Lung (tissue), 17 donors: ENCODE measurements at places on chromosomes 3 and 15. TPM values are rescaled to one million over a fixed set of nuclear protein-coding genes. Genes with fewer than 3 reads are reported as not detected.

GRCh38 chr3:171218069-171218468, 191.5 kb upstream of the SLC2A2 start:
- no peak overlapping the region for H3K27ac ChIP-seq
- H3K36me3 ChIP-seq, result no peaks in the 10 kb centered on the region
- no peaks in the 10 kb centered on the region for H3K27me3 ChIP-seq

DNA sequence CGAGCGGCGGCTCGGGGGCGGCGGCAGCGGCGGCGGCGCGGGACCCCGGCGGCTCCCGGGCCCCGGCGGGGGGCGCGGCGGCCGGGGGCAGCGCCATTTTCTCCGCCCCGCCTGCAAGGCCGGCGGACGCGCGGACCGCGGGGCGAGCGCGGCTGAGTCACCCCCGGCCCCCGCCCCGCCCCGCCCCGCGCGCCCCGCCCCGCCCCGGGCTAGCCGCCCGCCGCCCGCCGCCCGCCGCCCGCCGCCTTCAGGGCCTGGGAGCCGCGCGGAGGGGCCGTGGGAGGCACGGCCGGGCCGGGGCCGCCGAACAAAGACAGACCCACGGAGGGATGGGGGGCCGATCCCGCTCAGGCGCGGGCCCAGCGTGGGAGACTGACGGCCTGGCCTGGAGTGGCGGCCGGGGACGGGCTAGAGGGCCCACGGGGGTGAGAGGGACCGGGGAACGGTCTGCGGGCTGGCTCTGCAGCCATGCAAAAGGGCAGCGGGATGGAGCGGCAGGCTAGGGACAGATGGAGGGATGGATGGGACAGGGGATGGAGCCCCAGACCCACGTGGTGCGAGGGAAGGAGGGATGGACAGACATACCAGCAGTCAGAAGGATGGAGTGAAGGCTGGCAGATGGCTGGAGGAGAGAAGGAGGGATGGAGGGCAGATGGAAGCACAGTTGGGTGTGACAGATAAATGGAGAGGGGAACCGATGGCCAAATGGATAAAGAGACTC, at the start of gene EIF4E3:
EIF4E3 (minus strand) TSS at position 132 of the 721 bp plus-strand sequence; CDS start at position 97, 35 bp downstream.
- peaks cover 5% of the 10 kb centered on the region for H3K4me1 ChIP-seq
- H3K27ac ChIP-seq, result peak within 1 kb of the TSS; percentile 91
- DNase-seq, result peak; percentile 36

GRCh38 chr3:82261637-82262036, 500.2 kb upstream of the GBE1 start:
- no peak for DNase-seq
- no peak overlapping the region for H3K4me3 ChIP-seq
- H3K27me3 ChIP-seq, result no peaks in the 10 kb centered on the region
- H3K36me3 ChIP-seq, result no peaks in the 10 kb centered on the region

DNA sequence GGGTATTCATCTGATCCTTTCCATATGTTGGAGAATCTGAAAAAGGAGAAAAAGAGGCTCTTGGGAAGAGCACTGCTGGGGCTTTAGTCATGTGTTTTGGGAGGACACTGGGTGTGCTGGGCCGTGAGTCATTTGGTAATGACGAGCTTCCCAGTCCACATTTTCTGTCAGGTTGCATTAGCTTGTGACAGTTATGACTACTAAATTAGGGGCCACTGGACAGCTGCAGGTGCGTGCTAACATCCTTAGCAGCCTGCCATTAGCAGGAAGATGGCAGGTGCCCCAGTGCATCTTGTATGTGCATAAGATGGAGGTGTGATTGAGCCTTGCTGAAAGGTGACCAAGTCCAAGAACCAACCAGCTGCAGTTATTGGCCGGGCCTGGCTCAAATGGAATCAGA, 242.4 kb downstream of the RYR3 start:
- no peak overlapping the region for H3K4me3 ChIP-seq
- no peak overlapping the region for H3K27ac ChIP-seq
- no peaks in the 10 kb centered on the region for H3K4me1 ChIP-seq
- H3K36me3 ChIP-seq, result no peaks in the 10 kb centered on the region

- no peak overlapping the region for H3K4me3 ChIP-seq
- no peaks in the 10 kb centered on the region for H3K36me3 ChIP-seq
- no peaks in the 10 kb centered on the region for H3K27me3 ChIP-seq
- DNase-seq, result no peak
- H3K27ac ChIP-seq, result no peak overlapping the region
These were observed 918.4 kb downstream of the MCTP2 start for GRCh38 chr15:95149771-95150170.

DNA sequence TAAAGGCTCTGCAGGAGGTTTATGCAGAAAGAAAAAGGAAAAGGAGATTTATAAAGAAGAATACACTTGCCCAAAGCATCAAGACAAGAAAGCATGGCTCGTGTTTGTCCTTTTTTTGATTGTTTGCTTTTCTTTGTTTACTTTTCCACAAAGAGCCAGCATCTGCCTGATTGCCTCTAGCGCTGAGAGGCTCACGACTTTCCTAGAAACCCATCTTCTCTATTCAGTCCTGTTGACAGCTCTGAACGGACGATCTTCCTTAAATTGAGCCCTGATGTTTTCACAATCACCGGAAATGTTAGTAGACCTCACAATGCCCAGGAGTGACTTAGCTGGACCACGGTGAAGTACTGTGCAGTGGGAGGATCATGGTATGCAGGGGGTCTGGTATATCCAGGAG, 12.4 kb downstream of the GP5 start:
- no peaks in the 10 kb centered on the region for H3K36me3 ChIP-seq
- no peaks in the 10 kb centered on the region for H3K4me1 ChIP-seq
- no peak overlapping the region for H3K4me3 ChIP-seq
- no peak overlapping the region for H3K27ac ChIP-seq
- DNase-seq, result no peak
- H3K27me3 ChIP-seq, result no peaks in the 10 kb centered on the region

DNA sequence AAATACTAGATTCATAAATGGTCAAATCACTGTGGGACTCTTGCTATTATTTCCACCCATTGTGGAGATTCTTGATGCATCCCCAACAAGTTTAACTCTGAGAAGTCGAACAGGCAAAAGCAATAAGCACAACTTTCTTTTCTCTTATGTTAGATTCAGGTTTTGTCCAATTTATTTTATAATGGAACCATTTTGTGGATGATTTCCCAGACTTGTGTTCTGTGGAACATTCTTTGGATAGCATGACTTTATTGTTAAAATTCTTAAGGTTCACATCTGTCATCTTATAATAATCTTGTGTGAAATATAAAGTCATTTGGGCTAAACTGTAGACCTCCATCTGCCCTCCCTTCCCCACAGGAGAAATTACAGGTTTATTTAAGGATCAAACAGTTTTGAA, 213.7 kb downstream of the LPP start:
- no peak overlapping the region for H3K4me3 ChIP-seq
- H3K27ac ChIP-seq, result peak overlapping the region; percentile 21
- H3K4me1 ChIP-seq, result no peaks in the 10 kb centered on the region
- H3K27me3 ChIP-seq, result no peaks in the 10 kb centered on the region
- H3K36me3 ChIP-seq, result no peaks in the 10 kb centered on the region

- no peak for DNase-seq
- H3K4me1 ChIP-seq, result no peaks in the 10 kb centered on the region
- no peaks in the 10 kb centered on the region for H3K27me3 ChIP-seq
- H3K36me3 ChIP-seq, result no peaks in the 10 kb centered on the region
These were observed 328.4 kb upstream of the RARB start for GRCh38 chr3:25099666-25100065.

- H3K36me3 ChIP-seq, result no peaks in the 10 kb centered on the region
- DNase-seq, result peak; percentile 59
- no peak overlapping the region for H3K4me3 ChIP-seq
- no peaks in the 10 kb centered on the region for H3K4me1 ChIP-seq
These were observed 19.7 kb downstream of the DAPK2 start for GRCh38 chr15:64026591-64026990.

DNA sequence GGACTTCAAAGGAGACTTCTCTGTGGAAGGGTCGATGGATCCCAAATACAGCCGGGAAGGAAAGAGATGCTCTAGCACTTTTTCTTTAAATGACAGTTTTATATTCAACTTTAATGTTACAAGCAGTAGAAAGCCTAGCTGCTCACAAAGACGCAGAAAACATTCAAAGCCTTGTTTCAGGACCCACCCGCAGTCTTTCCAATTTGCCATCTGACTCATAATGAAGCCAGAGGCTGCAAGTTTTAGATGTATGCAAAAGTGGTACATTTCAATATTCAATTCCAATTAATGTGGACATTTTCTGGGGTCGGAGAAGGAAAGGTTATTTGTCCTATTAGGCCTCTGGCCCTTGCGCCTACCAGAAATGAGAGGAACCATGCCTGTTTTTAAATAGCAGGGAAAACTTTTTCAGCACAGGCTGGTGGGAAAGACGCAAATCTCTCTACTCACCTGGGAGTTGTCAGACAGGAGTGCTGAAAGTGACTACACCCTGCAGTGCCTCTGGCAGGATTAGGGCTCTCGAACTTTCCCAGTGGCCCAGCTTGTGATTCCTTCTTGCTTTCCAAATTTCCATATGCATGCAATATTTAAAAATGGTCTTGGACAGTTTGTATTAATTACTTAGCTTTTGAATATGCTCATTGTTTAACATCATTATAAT, 117.4 kb upstream of the MBNL1 start:
- H3K27me3 ChIP-seq, result no peaks in the 10 kb centered on the region
- H3K4me3 ChIP-seq, result no peak overlapping the region
- H3K36me3 ChIP-seq, result no peaks in the 10 kb centered on the region
- DNase-seq, result no peak
- H3K4me1 ChIP-seq, result no peaks in the 10 kb centered on the region

- peaks cover 25% of the 10 kb centered on the region for H3K4me1 ChIP-seq
- peak overlapping the region; percentile 82 for H3K27ac ChIP-seq
- H3K36me3 ChIP-seq, result peaks cover 4% of the 10 kb centered on the region
- H3K4me3 ChIP-seq, result no peak overlapping the region
These were observed 49.1 kb upstream of the RAB6B start for GRCh38 chr3:133944641-133945380.

DNA sequence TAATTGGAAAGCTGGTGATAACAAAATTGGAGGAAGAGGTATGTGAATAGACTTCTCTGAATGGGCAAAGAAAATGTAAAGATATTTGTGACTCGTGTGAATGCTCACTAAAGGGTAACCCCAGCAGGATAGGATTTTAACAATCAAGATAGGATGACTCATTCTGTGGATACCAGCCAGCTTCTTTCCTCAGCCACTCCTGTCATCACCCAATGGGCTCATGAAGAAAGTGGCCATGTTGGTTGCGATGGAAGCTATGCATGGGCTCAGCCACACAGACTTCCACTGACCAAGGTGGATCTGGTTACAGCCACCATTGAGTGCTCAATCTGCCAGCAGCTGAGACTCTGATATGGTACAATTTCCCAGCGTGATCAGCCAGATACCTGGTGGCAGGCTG, 40.9 kb downstream of the STRIT1 start:
- H3K4me1 ChIP-seq, result no peaks in the 10 kb centered on the region
- no peak overlapping the region for H3K27ac ChIP-seq
- no peaks in the 10 kb centered on the region for H3K36me3 ChIP-seq
- H3K27me3 ChIP-seq, result no peaks in the 10 kb centered on the region

GRCh38 chr15:20340931-20341661, 200.5 kb downstream of the GOLGA6L6 start:
- H3K4me1 ChIP-seq, result no peaks in the 10 kb centered on the region
- no peak for DNase-seq
- no peaks in the 10 kb centered on the region for H3K27me3 ChIP-seq

- peak overlapping the region; percentile 22 for H3K27ac ChIP-seq
- DNase-seq, result no peak
- H3K4me3 ChIP-seq, result no peak overlapping the region
- peaks cover 26% of the 10 kb centered on the region for H3K36me3 ChIP-seq
- H3K27me3 ChIP-seq, result no peaks in the 10 kb centered on the region
These were observed 2.3 kb upstream of the C3orf62 start for GRCh38 chr3:49279376-49279775.

- no peak overlapping the region for H3K4me3 ChIP-seq
- no peak for DNase-seq
- H3K4me1 ChIP-seq, result no peaks in the 10 kb centered on the region
- H3K27me3 ChIP-seq, result no peaks in the 10 kb centered on the region
- no peak overlapping the region for H3K27ac ChIP-seq
These were observed 8.4 kb upstream of the DHX30 start for GRCh38 chr3:47794544-47794943.

Gene CMTM7
- 41.6 TPM for total RNA-seq

Gene WNT7A
- 4.8 TPM for total RNA-seq

Gene MNS1
- 7.8 TPM for total RNA-seq

Gene CPEB1
- 4.0 TPM for total RNA-seq

Gene MUC13
- total RNA-seq, result 0.43 TPM

Gene PRKAR2A
- total RNA-seq, result 24.2 TPM

Gene LRTM1
- total RNA-seq, result not detected

Gene GP5
- 1.1 TPM for total RNA-seq

Gene SCN5A
- total RNA-seq, result 2.5 TPM

Gene MCF2L2
- 1.7 TPM for total RNA-seq
